ENCODE measurements at places on chromosomes 11 and 22.

GRCh38 chr11:120695426-120695825 lies 183.9 kb downstream of the GRIK4 start:
- no peak for DNase-seq

GRCh38 chr11:117333917-117334316 lies 6.3 kb downstream of the CEP164 start:
- DNase-seq: no peak

GRCh38 chr11:129090056-129090455 lies 102.1 kb downstream of the ARHGAP32 start:
- DNase-seq: no peak

DNA sequence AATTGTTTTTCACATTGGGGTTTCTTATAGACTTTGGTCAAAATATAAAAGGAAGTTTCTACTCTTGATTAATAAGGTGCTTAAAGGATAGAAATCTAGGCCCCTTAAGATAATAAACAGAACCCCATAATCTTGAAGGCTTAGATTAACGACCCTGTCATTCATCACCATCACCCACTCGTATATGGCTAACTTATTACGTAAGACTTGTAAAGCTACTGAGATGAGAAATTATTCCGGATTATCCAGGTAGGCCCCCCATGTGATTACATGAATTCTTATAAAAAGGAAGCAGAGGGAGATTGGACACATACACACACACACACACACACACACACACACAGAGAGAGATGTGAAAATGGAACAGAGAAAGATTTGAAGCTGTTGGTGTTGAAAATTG lies 1489.2 kb upstream of the TENM4 start:
- DNase-seq: no peak

DNA sequence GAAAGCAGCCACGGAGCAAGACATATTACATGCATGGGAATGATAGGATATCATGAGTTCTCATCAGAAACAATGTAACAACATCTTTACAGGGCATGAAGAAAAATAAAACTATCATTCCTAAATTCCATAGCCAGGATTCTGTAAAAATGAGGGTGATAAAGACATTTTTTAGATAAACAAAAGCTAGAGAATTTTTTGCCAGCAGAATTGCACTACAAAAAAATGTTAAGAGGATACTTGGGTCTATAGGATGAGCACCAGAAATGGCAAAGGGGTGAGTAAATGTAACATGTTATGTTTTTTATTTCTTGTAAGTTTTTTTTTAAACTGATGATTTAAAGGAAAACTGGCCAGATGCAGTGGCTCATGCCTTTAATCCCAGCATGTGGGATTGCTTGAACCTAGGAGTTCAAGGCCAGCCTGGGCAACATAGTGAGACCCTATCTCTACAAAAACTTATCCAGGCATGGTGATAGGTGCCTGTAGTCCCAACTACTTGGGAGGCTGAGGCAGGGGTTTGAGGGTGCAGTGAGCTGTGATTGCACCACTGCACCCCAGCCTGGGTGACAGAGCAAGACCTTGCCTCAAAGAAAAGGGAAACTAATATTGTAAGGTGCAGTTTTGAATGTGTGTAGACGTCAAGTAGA lies 33.2 kb downstream of the TBX1 start:
- DNase-seq: no peak

- no peak for DNase-seq
Measured at GRCh38 chr11:46386674-46387073, 4.9 kb downstream of the CHRM4 start.

DNA sequence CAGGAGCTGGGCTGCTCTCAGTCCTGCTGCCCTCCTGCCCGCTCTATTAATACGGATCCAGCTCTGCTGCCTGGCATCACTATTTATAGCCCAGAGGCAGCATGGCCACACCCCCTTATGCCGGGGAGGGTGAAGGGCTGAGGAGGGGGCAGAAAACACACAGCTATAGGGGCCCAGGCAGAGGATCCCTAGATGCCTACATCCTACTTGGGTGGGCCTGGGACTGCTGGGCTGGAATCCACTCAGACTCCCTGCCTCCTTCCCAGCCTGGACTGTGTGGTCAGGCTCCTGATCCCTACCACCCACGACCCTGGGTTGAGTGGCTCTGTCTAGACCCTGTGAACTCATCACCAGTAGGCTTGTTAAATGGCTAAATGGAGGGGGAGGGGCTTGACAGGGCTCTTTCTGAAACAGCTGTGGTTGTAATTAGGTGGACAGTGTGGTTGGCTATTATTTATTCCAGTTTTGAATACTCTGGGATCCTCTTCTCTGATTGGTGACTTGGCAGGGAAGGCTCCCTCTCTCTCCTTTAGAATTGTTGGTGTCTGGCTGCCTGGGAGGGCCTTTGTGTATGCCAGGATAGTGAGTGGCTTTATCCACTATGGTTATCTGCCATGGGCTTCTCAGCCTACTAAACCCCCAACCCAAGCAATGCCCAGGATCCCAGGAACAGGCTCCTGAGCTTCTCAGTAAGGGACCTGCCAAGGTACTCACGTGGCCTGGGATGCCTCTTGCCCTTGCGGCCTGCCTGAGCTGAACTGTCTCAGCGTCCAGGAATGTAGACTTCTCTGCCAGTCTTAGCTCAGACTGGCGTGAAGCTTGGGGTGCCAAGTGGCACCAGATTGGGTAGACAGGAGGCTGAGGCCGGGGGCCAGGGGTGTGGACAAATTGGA lies 15.2 kb downstream of the PHLDB1 start:
- DNase-seq: no peak

DNA sequence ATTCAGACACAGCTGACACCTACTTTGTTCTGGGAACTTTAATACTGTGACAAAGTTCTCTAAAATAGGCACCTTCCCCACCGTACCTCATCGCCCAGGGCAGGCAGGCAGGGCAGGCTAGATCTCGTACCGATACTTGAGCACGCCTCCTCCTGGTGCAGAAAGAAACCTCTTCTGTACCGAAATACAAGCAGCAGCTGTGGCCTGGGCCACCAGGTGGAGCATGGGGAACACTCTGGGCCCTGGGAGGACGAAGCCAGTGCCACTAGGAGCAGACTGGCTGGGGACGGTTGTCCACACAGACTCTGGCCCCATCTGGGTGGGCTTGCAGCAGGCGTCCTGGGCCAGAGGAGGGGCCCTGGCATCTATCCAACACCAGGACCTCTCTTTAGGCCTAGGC lies 12.8 kb downstream of the PMM1 start:
- DNase-seq: peak; percentile 46

DNA sequence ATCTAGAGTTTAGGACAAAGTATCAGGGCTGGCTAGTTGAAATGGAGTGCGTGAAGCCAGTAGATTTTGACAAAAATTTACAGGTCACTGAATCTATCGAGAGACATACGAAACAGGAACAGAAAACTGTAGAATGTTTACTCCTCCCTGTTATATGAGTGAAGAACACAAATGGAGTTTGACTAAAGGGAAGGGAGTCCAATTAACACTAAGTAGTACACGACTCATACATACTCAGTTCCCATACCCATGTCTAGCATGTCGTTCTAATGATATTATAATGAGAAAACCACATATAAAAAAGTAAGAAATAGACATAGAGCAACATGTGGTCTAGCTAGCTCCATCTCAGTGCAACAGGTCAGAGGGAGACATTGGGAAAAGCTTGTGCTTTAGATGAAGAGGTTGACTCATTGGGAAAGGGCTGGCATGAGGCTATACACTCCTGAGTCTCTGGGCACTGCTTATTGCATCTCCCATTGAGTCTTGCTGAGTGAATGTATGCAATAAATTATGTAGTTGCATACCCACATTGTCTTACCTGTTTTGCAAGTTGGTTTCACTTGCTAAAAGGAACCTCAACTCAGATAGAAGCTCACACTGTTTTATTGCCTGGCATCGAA lies 43.5 kb downstream of the CD44 start:
- no peak for DNase-seq

DNA sequence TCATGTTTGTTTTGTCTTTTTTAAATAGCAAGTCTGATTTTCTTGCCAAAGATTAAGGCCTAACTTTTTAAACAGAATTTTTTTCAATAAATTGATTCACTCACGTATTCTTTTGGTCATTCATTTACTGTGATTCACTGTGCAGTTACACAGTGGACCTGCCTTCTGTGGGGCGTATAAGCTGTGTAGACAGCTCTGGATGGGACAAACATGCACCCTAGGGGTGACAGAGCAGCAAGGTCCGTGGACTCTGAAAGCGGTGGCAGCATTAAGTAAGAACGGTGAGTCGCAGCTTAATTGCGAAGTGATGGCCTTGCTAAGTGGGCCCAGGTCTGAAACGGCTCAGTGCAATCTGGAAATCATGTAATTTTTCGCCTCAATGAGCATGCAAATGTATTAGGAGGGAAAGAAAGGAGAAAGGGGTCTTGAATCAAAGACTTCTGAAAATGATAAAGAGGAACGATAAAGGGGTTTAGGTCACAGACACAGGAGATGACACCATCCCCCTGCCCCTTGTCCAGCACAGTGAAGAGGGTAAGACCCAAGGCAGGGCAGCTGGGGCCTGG lies 113.1 kb downstream of the SPATA19 start:
- DNase-seq: no peak

GRCh38 chr22:28112190-28112544 lies 193.1 kb upstream of the PITPNB start:
- DNase-seq: no peak

- DNase-seq: no peak
Measured at GRCh38 chr22:26485013-26485412, 1.3 kb downstream of the SRRD start.

GRCh38 chr11:13777341-13777985 lies 109.0 kb downstream of the FAR1 start:
- no peak for DNase-seq

DNA sequence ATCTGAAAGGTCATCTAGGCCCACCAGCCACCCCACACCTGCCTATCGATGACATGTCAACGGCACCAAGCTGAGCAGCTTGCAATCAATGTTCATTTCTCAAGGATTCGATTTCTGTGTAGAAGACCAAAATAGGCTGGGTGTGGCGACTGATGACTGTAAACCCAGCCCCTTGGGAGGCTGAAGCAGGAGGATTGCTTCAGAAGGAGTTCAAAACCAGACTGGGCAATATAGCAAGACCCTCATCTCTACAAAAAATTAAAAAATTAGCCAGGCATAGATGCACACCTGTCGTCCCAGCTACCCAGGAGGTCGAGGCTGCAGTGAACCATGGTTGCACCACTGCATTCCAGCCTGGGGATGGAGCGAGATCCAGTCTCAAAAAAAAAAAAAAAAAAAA lies 108.7 kb downstream of the MICAL3 start:
- no peak for DNase-seq

DNA sequence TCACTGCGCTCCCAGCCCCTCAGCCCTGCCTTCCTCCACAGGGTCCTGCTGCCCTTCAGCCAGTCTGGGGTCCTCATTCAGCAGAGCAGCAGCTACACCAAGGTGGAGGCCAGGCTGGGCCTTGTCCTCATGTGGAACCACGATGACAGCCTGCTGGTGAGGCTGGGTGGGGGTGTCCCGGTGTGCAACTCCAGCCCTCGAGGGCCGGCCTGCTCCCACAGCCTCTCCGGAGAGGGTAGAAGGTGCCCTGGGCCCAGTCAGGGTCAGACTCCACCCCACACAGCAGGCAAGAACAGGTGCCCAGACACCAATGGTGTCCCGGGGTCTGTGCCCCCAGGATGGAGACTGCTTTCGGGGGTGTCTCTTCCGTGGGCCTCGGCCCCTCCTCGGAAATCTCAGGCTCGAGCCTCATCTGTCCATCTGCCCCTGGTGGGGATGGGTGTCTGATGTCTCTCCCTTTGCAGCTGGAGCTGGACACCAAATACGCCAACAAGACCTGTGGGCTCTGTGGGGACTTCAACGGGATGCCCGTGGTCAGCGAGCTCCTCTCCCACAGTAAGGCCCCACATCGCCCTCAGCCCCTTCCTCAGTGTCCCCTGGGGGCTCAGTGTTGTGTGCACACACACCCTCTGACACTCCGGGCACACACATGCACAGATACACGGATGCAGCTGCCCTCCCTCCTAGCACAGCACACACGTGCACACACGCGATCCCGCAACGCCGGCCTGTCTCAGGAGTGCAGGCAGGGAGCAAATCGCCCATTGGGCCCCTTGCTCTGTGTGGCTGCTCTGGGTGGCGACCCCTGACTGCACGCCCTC lies 4.9 kb downstream of the MUC5AC start:
- DNase-seq: no peak

GRCh38 chr22:50548921-50549790 lies 3.5 kb downstream of the KLHDC7B start:
- DNase-seq: no peak

DNA sequence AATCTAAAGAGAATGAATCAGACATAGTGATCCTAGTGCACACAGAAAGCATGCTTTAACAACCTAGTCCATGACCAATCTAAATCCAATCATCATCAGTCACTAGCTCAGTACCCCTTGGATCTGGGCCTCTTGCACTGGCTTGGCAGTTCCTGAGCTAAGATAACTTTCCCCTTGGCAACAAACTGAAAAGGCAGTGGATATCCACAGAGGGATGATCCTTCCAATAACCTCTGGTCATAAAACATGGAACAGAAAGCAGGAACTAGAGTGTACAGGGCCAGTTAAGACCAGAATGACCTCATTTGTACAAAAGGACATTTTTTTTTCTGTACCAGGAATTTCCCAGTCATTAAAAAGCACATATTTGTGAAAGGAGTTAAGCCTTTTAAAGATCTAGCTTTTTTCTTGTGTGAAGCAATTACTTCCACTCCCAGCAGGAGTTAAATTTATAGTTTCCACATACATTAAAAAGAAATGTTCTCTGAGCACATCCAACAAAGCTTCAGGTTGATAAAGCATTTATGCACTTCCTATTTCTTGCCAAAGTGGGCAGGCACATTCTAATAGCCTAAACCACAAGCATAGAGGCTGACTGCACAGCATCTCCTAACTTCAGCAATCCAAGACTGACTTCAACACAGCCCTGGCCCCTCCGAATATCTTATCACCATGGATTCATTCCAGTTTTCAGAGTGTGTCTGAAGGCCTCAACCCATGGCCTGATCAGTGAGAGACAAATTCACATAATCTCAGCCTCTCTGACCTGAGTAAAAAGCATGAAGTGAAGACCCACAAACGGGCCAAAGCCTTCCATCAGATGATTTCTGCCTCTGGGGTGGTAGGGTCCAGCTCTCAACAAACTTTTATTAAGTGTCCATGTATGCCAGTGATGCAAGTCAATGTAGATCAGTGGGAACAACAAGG lies 29.9 kb downstream of the GUCY1A2 start:
- DNase-seq: no peak

GRCh38 chr11:133518702-133519264 lies 13.5 kb downstream of the OPCML start:
- no peak for DNase-seq

- no peak for DNase-seq
Measured at GRCh38 chr11:84173078-84173477, 886.9 kb upstream of the CCDC90B start.

- DNase-seq: no peak
Measured at GRCh38 chr11:116244889-116245288, 527.9 kb downstream of the BUD13 start.

Measured in stimulated activated naive CD8-positive, alpha-beta T cell treated with anti-CD3 and anti-CD28 coated beads, Interleukin-15, Interleukin-2, amounts not matched to agents 100 U/mL and 50 U/mL, for 24 hours (primary cell).